ENCODE measurements at places on chromosomes 3 and 15.

DNA sequence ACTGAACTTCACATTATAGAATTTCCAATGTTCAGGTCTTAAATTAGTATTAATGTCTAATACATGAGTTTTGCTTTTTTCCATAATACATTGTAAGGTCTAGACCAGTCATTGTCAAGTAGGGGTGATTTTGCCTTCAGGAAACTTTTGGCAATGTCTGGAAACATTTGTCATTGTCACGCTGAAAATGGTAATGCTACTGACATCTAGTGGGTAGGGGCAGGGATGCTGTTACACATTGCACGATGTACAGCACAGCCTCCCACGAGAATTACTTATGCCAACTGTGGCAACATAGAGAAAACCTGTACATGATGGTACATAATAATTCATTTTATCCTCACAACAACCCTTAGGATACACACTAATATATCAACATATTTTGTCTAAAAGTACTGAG, 384.1 kb downstream of the CADM2 start:
- no peak for DNase-seq

DNA sequence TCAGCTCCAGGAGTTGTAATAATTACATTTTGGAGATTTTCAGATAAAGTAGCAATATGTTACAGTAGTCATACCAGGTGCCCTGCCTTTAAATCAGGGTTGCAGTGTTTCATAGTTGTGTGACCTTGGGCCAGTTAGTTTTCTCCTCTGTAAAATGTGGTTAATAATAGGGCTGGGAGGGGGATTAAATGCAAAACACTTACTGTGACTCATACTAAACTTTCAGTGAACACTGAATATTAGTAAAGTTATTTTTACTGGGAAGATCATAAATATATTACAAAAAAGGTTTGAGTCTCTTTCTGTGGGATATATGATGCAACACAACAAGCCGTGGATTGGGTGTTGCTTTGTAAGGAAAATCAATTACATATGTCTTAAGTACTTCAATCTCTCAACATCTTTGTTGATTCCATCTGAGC, 1.1 kb upstream of the EBLN2 start:
- DNase-seq, result no peak

DNA sequence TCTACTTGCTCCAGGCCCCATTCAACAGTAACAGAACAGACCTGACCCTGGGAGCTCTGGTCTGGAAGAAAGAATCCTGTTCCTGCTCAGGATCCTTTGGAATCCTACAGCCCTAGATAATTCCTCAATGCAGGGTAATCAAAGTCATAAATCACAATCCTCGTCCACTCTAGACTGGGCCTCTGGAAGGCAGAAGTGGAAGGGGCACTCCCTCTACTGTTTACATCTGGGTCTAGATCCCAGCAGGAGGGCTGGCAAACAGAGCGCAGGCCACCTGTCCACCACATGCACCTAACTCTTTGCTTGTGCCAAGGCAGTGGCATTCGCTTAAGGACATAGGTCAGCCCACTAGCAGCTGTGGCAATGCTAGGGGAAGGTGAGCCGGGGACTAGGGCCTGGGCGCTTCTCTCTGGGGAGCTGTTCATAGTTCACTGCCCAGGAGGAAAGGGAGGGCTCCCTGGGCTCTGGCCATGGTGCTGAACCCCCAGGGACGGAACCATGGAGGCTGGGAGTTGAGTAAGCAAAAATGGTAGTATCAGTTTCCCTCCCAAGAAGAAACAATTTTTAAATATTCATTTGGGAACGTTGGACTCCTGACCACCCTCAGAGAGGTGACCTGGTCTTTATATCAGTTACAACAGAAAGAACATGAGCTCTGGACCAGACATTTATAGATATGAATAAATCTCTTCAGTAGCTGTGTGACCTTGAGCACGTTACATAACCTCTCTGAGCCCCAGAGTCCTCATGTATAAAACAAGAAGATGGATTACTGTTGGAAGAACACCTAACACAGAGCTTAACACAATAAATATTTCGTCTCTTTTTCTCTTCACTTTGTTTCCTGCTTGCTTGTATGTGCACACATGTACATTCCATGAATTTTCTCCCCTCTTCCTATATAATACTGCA, 90.2 kb downstream of the NTRK3 start:
- peak; percentile 0 for DNase-seq

DNA sequence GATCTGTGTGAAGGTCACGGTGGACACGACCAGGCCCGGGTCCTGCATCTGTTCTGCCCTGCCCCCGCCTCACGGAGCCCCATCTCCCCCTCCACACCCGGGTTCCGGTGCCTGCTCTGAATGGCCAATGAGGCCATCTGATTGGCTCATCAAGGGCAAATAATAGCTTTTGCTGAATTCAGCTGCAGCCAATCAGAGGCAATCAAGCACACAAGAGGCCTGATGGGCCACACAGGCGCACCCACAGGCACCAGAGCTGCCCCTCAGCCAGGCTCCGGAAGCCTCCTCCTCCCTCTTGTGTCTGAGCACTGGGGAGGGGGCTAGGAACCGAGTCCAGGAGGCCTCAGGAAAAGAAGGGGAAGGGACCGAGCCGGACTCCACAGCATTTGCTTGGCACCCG, 49.5 kb downstream of the CACNA2D2 start:
- DNase-seq, result no peak

DNA sequence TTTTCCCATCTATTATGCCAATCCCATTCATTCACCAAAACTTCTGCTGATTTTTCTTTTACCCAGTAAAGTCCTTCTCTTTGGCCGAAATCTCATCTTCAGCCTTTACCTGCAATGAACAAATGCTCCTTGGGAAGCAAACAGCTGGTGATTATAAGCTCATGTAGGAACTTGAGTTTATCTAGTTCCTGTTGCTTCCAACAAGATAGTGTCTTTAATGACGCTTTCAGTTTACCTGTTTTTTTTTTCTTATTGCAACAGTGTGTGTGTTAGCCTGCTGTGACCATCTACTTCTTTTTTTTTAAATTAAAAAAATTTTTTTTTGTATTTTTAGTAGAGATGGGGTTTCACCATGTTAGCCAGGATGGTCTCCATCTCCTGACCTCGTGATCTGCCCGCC, 156.0 kb downstream of the CD47 start:
- DNase-seq, result no peak

GRCh38 chr15:45481135-45481534, 41.4 kb downstream of the SLC30A4 start:
- no peak for DNase-seq

- no peak for DNase-seq
Measured at GRCh38 chr3:125356140-125357026, 18.7 kb downstream of the ZNF148 start.

GRCh38 chr3:86937306-86937791, 53.6 kb downstream of the VGLL3 start:
- peak; percentile 86 for DNase-seq

DNA sequence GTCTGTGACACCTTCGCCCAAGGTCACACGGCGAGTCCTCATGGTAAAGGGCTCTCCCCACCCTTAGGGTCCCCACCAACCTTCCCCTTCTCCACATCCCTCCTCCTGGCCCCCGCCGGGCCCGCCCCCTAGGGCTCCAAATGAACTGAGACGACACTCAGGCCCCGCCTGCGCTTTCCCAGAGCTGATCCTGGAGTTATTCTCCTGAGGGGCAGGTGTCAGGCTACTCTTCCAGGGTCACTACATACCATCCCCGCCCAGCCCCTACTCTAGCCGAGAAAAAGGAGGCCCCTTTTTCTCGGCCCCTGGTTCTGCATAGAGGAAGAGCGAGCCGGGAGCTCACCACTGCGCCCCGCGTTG, 292 bp downstream of the USP4 start:
- DNase-seq, result peak; percentile 50

DNA sequence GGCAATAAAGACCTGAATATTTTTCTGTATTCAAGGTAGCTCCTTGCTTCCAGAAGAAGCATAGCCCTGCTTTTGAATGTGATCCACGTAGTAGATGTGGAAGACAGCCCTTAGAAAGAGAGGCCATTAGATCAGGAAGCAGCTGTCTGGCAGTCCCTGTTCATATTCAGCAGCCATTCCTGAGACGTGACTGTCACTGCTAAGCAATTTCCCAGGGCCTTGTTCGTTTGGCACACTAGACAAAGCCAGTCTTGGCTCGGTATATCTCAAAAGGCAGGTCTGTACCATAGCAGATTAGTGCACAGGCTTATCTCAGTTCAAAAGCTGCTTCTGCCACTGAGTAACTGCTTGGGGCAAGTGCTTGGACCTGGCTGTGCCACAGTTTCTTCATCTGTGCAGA, 287.8 kb upstream of the MCTP2 start:
- no peak for DNase-seq

- no peak for DNase-seq
Measured at GRCh38 chr15:65333148-65333820, 28.8 kb downstream of the RNU5B-1 start.

- DNase-seq, result no peak
Measured at GRCh38 chr3:10485380-10485779, 20.0 kb downstream of the ATP2B2 start.

GRCh38 chr15:95494971-95495541, 835.4 kb upstream of the NR2F2 start:
- DNase-seq, result no peak

DNA sequence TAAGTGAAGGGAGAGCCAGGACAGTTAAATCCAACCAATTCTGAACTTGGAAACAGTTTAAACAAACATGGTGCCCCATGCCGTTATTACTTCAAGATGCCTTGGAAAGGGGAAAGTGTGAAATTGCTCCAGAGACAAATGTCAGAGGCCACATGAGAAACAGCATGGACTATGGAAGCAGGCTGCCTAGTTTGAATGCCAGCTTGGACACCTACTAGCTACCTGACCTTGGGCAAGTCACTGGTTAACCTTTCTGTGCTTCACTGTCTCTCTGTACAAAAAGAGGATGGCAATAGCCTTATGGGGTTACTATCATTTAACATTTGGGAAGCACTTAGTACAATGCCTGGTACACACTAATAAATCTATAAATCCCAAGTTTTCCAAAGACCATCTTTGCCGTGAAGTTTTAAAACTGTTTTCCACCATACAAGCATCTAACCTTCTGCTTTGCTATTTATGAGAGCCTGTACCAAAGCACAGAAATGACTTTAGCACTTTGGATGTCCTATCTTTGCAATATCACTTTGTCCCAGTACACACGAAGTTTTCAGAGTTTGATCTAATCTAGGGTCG, 8.3 kb upstream of the TOPBP1 start:
- no peak for DNase-seq

GRCh38 chr3:186671051-186671450, 5.2 kb downstream of the HRG start:
- DNase-seq, result no peak

- peak; percentile 54 for DNase-seq
Measured at GRCh38 chr3:57961828-57962447, 46.3 kb upstream of the FLNB start.

DNA sequence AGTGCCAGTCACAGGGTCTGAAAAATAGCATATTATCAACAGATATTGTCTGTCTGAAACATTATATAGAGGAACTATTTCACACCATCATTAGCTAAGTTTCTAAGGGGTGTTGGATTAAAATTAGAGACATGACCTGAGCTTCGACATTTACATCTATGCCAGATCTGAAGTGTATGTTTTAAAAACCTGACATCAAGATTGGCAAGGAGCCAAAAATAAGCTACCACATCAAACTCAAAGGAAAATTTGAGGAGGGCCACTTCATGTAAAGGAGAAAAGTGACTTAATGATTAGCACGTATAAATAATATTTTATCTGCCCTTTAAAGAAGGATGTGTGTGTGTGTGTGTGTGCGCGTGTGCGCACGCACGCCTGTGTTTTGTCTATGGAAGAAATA, 752.0 kb upstream of the GRM7 start:
- DNase-seq, result no peak

DNA sequence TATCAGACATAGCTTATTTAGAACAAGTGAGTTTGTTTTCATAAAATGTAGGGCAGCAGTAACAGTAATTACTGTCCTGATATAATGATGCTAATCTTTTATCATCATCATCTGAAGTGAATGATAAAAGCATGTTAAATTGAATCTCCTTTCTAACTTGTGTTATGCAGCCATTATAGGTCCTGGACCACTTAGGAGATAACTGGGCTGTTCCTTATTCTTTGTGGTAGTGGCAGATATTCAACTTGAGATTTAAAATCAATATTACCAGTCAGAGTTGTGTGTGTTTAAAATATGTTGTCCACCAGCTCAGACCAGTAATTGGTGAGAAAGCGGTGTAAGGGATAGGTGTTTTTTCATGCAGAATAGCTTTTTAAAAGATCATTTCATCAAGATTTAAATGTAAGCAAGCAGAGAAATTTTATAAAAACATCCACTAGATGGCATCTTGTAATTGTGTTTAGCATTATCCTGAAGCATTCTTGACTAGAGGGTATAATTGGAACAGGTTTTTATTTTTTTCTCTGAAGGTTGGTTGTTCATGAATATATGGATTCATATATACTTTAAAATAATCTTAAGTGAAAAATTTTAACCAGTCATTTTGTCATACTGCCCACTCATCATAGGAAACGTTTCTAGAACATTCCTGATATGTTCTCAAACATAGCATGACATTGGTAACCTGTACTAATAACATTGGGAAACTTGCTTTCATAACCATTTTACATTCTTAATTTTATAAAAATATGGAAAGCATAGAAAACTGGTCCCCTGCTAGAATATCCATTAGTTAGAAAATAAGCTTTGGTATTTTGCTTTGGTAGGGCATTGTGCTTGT, 153.9 kb downstream of the BBX start:
- peak; percentile 42 for DNase-seq

GRCh38 chr3:39098473-39099000, 8.9 kb downstream of the GORASP1 start:
- no peak for DNase-seq

All from mesenchymal stem cell (in vitro differentiated cells and primary cell).